ENCODE measurements at places on chromosomes 7 and 10. TPM values are rescaled to one million over a fixed set of nuclear protein-coding genes. Genes with fewer than 3 reads are reported as not detected.

Gene ASB15
- not detected for total RNA-seq

Gene GBF1
- total RNA-seq = 40.3 TPM

Gene MRLN
- not detected for total RNA-seq

Gene PRR15
- 0.17 TPM for total RNA-seq

Gene PTPRE
- 178 TPM for total RNA-seq

Gene COL28A1
- not detected for total RNA-seq

Measured in dermis blood vessel endothelial cell (primary cell).